ENCODE measurements at places on chromosomes 3 and 15. TPM values are rescaled to one million over a fixed set of nuclear protein-coding genes. Genes with fewer than 3 reads are reported as not detected.

CCDC39 gene
- 0.49 TPM for total RNA-seq

FANCD2OS gene
- total RNA-seq: not detected

DUOXA1 gene
- total RNA-seq: under 0.01 TPM

UROC1 gene
- total RNA-seq: not detected

CYP1A2 gene
- total RNA-seq: not detected

CDHR4 gene
- under 0.01 TPM for total RNA-seq

PATL2 gene
- total RNA-seq: not detected

SHC4 gene
- 5.4 TPM for total RNA-seq

GCNT3 gene
- under 0.01 TPM for total RNA-seq

JMJD7 gene
- 2.2 TPM for total RNA-seq

GAP43 gene
- total RNA-seq: 188 TPM

GOLGA8H gene
- total RNA-seq: 0.49 TPM

NEO1 gene
- total RNA-seq: 151 TPM

TUSC7 gene
- 0.25 TPM for total RNA-seq

ZNF774 gene
- 6.9 TPM for total RNA-seq

IL5RA gene
- total RNA-seq: 0.49 TPM

RARB gene
- 8.1 TPM for total RNA-seq

BCL2A1 gene
- 0.49 TPM for total RNA-seq

BFSP2 gene
- total RNA-seq: 0.25 TPM

ZNF80 gene
- not detected for total RNA-seq

Data from temporal lobe (tissue), 4 donors.